ENCODE measurements at places on chromosomes 5 and 9. TPM values are rescaled to one million over a fixed set of nuclear protein-coding genes. Genes with fewer than 3 reads are reported as not detected.

SERF1B gene
- total RNA-seq, result 40.3 TPM

HSD17B3 gene
- not detected for total RNA-seq

NEUROG1 gene
- total RNA-seq, result not detected

SPATA31C1 gene
- total RNA-seq, result not detected

TIMD4 gene
- not detected for total RNA-seq

GBGT1 gene
- total RNA-seq, result 8.5 TPM

ZNF608 gene
- 57.3 TPM for total RNA-seq

WDR38 gene
- not detected for total RNA-seq

CCNO gene
- 0.43 TPM for total RNA-seq

ANXA1 gene
- total RNA-seq, result 637 TPM

BRD3 gene
- total RNA-seq, result 39.6 TPM

WNK2 gene
- 0.89 TPM for total RNA-seq

SHROOM1 gene
- total RNA-seq, result 5.0 TPM

GRM6 gene
- total RNA-seq, result not detected

LRRC19 gene
- not detected for total RNA-seq

DEPDC1B gene
- total RNA-seq, result 2.2 TPM

DOCK8 gene
- total RNA-seq, result 4.4 TPM

PAEP gene
- total RNA-seq, result 0.39 TPM

MEGF10 gene
- total RNA-seq, result 19.5 TPM

C5orf58 gene
- total RNA-seq, result not detected

PSD2 gene
- total RNA-seq, result 0.25 TPM

MED27 gene
- 26.9 TPM for total RNA-seq

MYOT gene
- total RNA-seq, result not detected

VAV2 gene
- 41.6 TPM for total RNA-seq

CBY3 gene
- not detected for total RNA-seq

CEL gene
- total RNA-seq, result 3.4 TPM

KLHL9 gene
- total RNA-seq, result 30.3 TPM

PPP3R2 gene
- not detected for total RNA-seq

PDLIM4 gene
- total RNA-seq, result 56.6 TPM

CCNH gene
- total RNA-seq, result 31.6 TPM

TRAPPC13 gene
- 16.3 TPM for total RNA-seq

FOXD4L6 gene
- 0.18 TPM for total RNA-seq

FAM153A gene
- not detected for total RNA-seq

ACTBL2 gene
- 11.6 TPM for total RNA-seq

INSYN2B gene
- total RNA-seq, result 0.10 TPM

ZNF354C gene
- total RNA-seq, result 3.3 TPM

SOWAHA gene
- total RNA-seq, result 0.10 TPM

BSPRY gene
- total RNA-seq, result not detected

P4HA2 gene
- total RNA-seq, result 214 TPM

PRDM9 gene
- total RNA-seq, result not detected

BARHL1 gene
- total RNA-seq, result not detected

LCN1 gene
- total RNA-seq, result not detected

HSPA9 gene
- total RNA-seq, result 271 TPM

IFNA2 gene
- total RNA-seq, result not detected

SLCO6A1 gene
- not detected for total RNA-seq

PRRX2 gene
- total RNA-seq, result not detected

C9orf50 gene
- total RNA-seq, result not detected

NOXA1 gene
- total RNA-seq, result 0.50 TPM

PLPP7 gene
- total RNA-seq, result 0.20 TPM

Measured in astrocyte (in vitro differentiated cells and primary cell).